ENCODE measurements at places on chromosomes 5 and 9.

DNA sequence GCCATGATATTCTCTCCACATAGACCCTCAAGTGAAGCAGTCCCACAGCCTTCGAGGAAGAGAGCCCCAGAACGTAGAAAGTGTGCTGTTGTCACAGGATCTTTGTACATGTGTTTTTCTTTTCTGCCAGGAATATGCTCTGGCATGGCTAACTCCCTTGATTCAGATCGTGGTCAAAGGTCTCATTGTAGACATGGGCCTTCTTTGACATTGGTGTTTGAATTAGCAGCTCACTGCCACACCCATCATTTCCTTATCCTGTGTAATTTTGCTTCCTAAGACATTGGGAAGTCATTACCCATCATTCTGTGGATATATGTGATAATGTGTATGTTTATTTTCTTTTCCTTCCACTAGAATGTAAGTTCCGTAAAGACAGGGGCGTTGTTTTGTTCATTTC is 25.5 kb downstream of the MTRR start:
- DNase-seq = no peak

GRCh38 chr5:123116058-123116457 is 27.0 kb downstream of the PRDM6 start:
- no peak for DNase-seq

- DNase-seq = no peak
Observed at GRCh38 chr5:151764801-151765200, 6.4 kb upstream of the ATOX1 start.

DNA sequence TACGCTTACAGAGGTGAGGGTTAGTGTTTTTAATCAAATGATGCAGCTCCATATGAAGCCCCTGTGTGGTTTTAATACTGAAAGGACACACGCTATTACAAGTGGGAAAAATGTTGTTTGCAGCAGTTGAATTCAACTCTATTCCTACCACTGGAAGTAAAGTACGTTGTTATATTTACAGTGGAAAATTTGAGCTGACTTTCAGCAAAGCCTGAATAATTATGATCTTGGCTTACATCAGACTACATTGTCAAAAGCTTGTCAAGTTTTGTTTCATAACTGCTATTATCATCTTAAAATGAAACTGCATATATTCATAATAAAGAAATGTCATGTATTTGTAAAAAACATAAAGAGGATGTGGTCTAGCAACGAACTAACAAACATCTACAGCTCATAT is 818.5 kb downstream of the SEMA5A start:
- no peak for DNase-seq

DNA sequence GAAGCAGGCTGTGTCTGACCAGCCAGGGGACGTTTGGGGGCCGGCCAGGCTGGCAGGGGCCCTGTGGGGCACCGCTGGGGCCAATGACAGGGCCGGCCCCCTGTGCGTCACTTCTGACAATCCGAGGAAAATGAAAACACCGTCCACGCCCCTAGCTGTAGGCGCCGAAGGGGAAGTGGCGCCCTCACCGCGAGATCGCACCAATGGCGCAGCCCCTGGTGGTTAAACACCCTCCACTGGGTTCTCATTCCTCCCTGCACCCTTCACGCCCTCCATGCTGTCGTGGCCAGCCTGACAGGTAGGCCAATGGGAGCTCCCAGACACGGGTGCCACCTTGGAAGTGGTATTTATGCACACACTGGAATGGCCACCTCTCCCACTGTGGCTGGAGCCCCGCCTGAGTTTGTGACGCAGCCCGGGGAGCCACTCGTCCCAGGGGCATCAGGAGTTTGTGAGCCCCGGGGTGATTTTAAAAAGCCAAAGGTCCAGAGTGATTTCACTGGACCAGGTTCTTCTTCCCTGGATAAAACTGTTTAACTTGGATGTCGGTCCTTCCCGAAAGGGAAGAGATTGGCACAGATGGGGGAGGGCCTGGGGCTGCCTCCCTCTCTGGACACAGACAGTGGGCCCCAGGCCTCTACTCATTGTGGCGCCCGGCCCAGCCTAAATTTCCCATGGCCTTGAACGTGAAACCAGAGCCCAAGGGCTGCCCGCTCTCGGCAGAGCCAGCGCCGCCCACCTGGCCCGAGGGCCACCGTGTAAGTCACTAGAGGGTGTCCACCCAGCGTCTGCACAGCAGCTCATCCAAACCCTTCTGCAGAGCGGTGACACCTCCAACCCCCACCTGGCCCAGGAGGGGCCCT is 49.7 kb downstream of the NKD2 start:
- DNase-seq = no peak

DNA sequence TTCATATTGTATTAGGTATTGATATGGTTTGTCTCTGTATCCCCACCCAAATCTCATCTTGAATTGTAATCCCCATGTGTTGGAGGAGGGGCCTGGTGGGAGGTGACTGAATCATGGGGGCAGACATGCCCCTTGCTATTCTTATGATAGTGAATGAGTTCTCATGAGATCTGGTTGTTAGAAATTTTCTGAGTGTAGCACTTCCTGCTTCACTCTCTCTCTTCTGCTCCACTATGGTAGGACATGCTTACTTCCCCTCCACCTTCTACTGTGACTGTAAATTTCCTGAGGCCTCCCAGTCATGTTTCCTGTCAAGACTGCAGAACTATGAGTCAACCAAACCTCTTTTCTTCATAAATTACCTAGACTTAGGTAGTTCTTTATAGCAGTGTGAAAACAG is 187.4 kb upstream of the SLC24A2 start:
- peak; percentile 12 for DNase-seq

Measured in stimulated activated CD4-positive, alpha-beta T cell treated with anti-CD3 and anti-CD28 coated beads, TNF-alpha, amount 100 ng/mL, for 4 hours (primary cell).